ENCODE measurements at places on chromosomes 6 and 20. TPM values are rescaled to one million over a fixed set of nuclear protein-coding genes. Genes with fewer than 3 reads are reported as not detected.

The ANKEF1 gene
- total RNA-seq, result 7.9 TPM

The CLVS2 gene
- total RNA-seq, result 0.20 TPM

- DNase-seq, result no peak
Measured at GRCh38 chr6:155967322-155967721, 511.7 kb upstream of the NOX3 start.

- DNase-seq, result no peak
Measured at GRCh38 chr20:43564993-43565757, 6.3 kb downstream of the SGK2 start.

DNA sequence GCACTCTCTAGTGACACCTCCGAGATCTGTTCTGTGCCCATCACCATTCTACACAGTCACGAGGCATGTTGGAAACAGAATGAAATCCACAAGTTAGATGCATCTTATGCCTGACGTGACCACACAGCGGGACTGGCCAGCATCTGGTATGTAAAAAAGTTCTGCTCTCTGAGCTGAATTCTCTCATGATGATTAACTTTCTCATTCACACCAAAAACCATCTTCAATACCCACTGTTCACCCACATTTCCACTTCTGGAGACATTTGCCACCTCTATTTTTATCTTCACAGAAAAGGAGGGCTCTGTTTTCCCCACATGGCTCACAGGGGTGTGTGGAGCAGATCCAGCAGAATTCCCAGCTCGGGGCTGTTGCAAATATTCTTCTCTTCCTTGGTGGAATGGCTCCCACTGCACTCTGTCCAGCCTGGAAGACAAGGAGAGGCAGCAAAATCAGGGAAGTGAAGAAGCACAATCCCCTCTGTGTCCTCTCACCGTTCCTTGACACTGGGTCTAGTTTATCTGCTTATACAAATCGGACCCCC, 303.4 kb downstream of the TAF4 start:
- no peak for DNase-seq

DNA sequence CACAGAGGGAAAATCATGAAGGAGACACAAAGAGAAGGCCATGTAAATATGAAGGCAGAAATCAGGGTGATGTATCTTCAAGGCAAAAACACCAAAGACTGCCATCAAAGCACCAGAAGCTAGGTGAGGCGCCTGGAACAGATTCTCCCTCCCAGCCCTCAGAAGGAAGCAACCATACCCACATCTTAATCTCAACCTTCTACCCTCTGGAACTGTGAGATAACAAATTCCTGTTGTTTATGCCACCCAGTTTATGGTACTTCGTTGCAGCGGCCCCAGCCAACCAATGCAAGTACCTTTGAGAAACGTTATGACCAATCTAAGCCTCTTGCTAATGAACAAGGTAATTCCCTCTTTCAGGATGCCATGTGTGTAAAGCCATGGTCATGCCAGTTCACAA, 66.2 kb upstream of the STXBP5 start:
- no peak for DNase-seq

The OR2J3 gene
- not detected for total RNA-seq

The PLA2G7 gene
- 6.7 TPM for total RNA-seq

GRCh38 chr20:44651684-44652423, at the start of gene ADA:
Gene ADA, minus strand, starts transcription at chr20:44651699. Its CDS starts 92 bp downstream, at chr20:44651607.
- peak; percentile 67 for DNase-seq

GRCh38 chr20:40688129-40689099, 622 bp downstream of the MAFB start:
- no peak for DNase-seq
